Karpas-422 (cell line): ENCODE measurements at places on chromosomes 13 and 19.
A peak's percentile ranks its signal among the peaks of the same experiment; 100 is the strongest.

DNA sequence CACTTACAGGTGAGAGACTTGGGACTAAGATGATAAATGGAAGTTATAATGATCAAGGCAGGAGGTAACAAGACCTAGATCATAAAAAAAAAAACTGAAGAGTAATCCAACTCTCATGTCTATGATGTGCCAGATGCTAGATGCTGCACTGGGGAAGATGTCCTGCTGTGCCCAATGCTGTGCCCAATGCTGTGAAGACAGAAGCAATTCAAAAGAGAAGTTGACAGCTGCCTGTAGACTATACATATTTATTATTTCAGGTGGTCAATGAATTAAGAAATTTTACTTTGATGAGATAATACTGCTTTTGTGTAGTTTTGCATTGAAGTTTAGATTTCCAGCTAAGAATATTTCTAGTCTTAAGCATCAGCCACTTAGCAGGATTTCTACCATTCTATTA lies 21.5 kb downstream of the VWA8 start:
- no peak for DNase-seq

DNA sequence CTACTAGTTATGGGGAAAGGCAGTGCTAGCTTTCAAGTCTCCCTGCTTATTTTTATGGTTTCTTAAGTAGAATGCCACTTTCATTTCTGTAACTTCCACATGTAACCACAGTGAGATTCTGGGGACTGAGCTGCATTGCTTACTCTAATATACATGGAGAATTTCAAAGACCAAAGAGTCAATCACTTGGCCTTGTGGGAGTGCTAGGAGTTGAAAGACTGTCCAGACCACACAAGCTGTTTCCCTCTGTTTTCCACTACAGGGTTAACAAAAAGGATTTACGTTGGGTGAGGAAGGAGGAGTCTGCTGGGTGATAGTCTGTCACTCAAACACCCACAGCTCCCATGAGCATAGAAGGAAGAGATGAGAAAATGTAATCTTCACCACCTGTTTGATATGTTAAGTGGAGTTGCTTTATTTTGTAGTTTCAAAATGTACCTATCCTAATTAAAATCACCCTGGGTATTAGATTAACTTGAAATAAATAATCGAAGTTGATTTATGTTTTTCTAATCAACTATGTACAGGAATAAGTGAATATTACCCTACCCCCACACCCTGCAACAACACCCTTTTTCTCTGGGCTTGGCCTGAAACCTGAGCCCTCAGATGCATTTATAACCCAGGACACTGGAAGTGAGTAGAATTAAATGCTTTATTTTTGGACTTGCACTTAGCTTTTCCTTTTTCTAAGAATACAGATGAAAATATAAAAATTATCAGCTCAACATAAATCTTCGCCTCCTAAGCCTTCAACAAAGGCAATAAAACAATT lies 225.8 kb upstream of the SLC10A2 start:
- no peak for DNase-seq

GRCh38 chr13:90968166-90968904 lies 379.2 kb upstream of the MIR17HG start:
- DNase-seq: peak; percentile 69

GRCh38 chr19:18848878-18849661 lies 17.3 kb downstream of the UPF1 start:
- DNase-seq: no peak

DNA sequence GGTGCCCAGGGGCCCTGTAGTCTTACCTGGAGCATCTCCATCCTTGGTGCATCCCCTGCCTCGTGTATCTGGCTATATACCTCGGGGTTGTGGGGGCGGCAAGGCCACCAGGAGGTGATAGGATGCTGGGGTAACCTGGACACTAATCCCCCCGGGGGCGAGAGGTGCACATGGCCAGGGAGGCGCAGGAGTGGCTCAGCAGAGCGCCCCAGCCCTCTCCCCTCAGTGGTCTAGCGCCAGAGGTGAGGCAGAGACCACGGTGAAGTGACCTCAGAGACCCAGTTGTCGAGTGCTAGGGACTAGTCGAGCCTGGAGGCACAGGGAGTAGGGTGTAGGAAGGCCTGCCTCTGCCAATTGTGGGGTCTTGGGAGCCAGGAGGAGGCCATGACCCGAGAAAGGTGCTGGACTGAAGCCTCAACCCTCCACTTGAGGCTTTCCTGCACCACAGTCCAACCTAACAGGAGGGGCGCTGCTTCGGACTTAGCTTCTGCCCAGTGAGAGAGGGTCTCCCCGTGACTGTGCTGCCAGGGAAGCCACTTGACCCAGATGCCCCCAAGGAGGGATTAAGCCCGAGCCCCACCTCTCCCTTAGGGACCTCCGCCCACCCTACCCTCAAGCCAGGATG lies at the start of gene LHB:
TSS of gene LHB (minus strand) at position 51 of the 625 bp plus-strand sequence. CDS start at position 41, 10 bp downstream.
- no peak for DNase-seq

GRCh38 chr13:29791997-29792780 lies 58.2 kb downstream of the UBL3 start:
- DNase-seq: no peak

DNA sequence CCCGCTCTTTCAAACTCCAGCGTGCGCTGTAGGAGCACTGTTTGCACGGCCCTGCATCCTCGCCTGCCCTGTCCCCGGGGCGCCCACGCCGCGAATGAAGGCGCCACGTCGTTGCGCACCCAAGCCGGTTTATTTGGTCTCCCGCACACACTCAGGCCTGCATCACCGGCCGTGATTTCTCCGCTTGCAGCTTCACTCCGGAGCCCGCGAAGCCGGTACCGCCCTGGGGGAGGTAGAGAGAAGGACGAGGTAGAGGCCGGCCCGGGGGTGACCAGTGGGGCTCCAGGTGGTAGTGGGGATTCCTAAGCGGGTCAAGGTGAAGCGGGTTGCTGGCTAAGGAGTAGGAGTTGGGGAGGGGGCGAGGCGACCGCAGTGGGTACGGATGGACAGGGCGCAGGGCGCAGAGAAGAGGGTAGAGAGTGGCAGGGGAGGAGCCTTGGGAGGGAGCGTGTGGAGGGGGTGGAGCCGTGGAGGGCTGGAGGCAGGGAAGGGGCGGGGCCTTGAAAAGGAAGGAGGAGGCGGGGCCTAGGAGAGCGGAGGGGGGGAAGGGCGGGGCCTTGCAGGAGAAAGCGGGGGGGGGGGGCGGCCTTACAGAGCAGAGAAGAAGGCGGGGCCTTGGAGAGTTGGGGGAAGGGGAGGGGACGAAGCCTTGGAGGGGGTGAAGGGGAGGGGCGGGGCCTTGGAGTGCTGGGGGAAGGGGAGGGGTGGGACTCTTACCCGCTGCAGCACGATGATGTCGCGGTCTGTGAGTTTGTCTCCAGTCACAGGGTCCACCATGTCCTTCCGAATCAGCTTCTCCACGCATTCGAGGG lies 24.6 kb downstream of the NOSIP start:
- peak; percentile 94 for DNase-seq

DNA sequence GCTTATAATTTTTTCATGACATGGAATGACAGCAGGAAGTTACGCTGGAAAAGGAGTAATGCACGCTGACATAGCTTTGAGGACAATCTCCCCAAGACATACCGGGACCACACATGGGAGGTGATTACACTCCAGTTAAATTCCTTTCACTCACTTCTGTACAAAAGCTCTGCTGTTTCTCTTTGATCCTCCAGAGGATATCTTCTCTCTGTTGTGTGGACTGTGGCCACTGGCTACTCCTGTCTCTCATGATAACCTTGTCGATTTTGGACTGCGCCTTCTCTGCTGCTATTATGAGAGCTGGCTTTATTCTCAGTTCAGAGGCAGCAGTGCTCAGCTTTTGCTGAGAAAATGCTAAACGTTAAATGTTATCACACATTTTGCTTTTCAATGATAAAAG lies 464.6 kb downstream of the FGF9 start:
- DNase-seq: no peak

DNA sequence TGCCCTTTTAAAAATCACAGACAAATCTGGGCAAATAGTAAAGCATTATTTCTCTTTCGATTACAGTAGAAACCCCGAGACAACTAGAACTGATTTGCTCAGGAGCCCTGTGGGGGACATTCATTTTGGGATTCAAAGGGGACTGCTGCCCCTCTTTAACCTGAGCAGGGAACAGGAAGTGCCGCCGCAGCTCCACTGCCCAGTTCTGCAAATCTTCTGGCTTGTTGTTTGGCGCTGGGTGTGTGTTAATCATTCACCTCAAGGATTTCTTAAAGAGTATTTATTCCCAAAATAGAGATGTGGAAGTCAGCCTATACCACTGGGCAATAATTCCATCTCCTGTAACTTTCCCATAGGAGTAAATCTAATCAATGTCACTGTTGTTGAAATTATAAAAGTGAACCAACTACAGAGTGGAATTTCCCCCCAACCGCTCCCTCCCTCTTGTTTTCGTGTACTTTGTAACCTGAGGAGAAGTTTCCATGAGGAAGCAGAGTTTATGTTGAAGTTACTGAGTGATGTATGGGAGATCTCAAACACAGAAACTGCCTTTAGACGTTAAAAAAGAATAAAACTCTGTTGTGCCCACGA lies 515.8 kb downstream of the KLF12 start:
- DNase-seq: no peak

DNA sequence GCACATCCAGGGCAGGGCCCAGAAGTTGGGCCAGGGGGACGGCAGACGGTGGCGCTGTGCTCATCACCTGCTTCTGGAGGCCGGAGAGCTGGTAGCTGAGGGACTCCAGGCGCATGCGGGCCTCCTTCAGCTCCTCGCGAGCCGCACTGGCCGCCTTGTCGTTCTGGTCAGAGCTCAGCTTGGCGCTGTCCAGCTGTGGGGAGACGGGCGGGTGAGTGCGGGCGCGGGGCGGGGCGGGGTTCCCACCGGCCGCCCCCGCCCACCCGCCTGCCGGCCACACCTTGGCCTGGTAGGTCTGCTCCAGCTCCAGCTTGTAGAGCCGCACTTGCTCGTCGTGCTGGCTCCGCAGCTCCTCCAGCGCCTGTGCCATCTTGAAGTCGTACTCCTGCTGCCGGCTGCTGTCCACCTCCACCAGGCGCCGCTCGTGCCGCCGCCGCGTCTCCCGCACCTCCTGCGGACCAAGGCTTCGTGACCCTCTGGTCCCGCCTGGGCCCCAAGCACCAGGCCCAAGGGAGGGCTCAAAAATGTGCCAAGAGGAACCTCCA lies 7.4 kb upstream of the TIMM13 start:
- DNase-seq: no peak

DNA sequence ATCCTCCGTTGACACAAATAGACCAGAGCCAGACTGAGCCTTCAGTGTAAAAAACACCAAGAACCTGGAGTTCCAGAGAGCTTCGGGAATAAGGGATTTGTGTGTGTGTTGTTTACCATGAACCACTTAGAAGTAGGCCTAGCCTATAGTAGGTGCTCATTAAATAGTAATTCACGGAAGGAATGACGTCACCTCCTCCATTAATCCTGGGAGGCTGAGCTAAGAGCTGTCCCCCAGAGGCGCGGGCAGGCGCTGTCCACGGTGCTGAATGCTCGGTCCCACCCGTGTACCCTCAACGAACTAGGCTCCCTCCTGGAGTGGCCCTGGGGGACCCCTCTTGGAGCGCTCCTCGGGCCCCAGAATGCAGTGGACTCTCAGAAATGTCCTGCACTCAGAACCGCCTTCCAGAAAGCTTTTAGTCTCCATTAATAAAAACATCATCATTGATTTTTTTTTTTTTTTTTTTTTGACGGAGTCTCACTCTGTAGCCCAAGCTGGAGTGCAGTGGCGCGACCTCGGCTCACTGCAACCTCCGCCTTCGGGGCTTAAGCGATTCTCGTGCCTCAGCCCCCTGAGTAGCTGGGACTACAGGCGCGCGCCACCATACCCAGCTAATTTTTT lies 6.5 kb downstream of the UNC13A start:
- peak; percentile 75 for DNase-seq
